ENCODE measurements at places on chromosomes 3 and 15. TPM values are rescaled to one million over a fixed set of nuclear protein-coding genes. Genes with fewer than 3 reads are reported as not detected.

DNA sequence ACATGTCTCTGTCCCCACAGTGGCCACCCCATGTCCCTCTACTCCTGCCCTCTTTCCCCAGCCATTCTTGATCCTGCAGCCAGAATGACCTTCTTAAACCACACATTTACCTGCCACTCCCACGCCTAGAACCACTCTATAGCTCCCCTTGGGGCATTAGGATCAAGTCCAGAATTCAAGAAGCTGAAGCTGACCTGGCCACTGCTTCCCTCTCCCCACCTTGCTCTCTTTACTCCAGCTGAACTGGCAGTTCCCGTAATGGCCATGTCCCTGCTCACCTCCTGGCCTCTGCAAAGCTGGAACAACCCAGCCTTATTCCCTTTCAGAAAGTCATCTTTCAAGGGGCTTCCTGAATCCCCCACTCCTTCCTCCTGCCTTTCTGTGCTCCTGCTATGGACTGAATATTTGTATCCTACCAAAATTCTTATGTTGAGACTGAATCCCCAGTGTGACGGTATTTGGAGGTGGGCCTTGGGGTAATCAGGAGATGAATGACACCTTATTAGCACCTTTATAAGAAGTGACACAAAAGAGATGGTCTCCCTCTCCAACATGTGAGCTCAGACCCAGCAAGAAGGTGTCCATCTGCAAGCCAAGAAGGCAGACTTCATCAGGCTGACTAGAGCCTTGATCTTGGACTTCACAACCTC is 3.8 kb downstream of the CSRNP1 start:
- no peak for DNase-seq

DNA sequence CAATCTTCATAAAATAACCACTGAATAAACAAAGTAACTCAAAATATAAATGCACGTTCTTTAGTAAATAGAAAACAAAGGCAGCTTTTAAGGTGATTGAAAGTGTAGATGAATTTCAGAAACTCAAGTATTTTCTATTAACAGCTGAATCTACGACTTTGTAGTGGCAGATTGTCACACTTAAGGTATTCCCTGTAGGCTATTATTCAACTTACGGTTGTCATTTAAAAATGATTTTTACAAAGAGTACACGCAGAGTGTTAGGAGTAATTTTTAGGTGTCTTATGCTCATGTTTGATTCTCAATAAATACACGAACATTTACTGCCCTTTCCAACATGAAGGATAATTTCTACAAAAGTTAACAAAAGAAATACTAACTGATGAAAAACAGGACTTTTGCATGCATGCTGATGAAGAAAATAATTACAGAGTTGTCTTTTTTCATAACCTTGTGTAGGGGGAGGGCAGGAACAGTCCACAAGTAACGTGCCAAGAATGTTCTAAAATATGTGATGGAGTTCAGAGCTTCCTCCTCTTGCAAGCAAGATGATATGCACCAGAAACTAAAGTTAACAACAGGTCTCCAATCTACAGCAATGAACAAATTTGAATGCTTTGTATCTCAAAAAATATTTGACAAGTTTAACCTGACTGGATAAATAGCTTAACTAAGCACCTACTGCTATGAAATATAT is 16.7 kb downstream of the DCBLD2 start:
- no peak for DNase-seq

DNA sequence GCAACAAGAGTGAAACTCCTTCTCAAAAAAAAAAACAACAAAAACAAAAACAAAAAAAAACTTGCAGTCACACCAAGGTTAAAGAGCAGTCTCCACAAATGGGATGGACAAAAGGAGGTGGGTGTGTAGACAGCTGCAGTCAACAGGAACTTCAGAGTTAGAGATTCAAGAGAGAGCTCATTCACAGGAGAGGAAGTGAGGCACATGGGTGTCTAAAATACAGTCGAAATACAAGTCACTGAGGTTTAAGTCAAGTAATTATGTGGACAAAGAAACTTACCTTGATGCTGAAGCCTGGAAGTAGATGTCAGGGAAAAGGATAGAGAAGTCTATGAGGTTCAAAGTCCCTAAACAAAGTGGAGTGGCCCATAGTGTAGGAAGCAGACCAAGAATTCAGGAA is 14.8 kb downstream of the MRPS11 start:
- no peak for DNase-seq

GRCh38 chr3:29339016-29339833 is 58.4 kb downstream of the RBMS3 start:
- no peak for DNase-seq

- peak; percentile 77 for DNase-seq
These were observed at the start of gene SH3GL3 for GRCh38 chr15:83446904-83447709. Gene SH3GL3, plus strand, starts transcription at chr15:83447341. Its CDS starts 193 bp downstream, at chr15:83447534.

GRCh38 chr3:15010664-15011063 is 54.5 kb downstream of the MRPS25 start:
- DNase-seq = no peak

The ZBED2 gene
- total RNA-seq = not detected

DNA sequence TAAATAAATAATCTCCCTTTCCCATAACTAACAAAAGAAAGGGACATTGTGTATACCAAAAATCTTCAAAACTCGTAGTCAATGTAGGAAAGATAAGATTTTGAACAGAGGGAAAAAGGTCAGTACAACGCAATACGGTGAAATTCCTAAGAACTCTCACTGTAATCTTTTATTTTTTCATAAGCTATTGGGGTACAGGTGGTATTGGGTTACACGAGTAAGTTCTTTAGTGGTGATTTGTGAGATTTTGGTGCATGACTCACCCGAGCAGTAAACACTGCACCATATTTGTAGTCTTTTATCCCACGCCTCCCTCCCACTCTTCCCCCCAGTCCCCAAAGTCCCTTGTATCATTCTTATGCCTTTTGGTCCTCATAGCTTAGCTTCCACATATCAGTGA is 718.0 kb downstream of the TBL1XR1 start:
- no peak for DNase-seq

DNA sequence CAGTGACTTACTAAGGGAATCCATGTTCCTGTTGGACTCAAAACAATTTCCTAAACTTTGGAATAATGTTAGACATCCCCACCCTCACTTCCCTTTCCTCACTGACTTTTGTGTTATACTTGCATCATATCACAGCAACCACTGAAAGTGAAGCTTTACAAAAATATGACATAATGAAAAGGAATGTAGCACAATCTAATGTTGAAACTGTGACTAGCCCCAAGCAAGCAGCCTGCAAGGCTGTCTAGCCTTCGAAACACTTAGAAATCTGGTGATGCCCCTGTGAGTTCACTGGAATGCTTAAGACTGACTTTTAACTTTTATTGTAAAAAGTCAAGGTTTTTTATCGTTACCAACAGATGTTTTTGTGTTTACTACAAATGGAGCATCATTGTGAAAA is 203.7 kb upstream of the ZNF385D start:
- no peak for DNase-seq

- DNase-seq = no peak
These were observed 55.8 kb downstream of the PRKCI start for GRCh38 chr3:170277833-170278580.

- no peak for DNase-seq
These were observed 7.3 kb downstream of the FYCO1 start for GRCh38 chr3:45988362-45988761.

The ARGFX gene
- not detected for total RNA-seq

DNA sequence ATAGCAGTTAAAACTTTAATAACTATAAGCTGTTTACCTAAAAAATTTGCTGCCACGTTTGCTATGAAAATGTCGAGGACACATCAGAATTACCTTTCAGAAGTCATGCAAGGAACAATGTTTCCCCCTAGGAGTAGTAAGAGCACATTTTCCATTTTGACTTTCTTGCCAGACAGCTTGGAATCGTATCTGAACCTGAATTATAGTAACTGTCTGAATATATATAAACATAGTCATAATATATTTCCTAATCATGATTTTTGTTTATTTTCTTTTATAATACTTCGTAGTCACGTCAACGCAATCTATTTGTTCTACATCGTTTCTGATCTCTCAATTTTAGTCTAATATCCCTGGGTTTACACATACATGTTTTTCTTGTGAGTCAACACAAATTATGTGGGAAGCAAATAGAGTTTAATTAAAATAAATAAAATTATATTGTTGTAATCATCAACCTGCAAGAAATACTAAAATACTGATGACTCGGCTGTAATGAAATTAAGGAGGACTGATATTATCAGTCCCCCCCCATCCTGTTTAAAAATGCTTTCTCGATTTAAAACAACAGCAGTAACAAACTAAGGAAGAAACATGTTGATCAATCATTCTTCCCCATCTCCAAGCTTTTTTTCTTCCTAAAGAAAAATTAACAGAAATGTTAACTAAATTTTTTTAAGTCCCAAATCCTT is 78.4 kb downstream of the MME start:
- no peak for DNase-seq

DNA sequence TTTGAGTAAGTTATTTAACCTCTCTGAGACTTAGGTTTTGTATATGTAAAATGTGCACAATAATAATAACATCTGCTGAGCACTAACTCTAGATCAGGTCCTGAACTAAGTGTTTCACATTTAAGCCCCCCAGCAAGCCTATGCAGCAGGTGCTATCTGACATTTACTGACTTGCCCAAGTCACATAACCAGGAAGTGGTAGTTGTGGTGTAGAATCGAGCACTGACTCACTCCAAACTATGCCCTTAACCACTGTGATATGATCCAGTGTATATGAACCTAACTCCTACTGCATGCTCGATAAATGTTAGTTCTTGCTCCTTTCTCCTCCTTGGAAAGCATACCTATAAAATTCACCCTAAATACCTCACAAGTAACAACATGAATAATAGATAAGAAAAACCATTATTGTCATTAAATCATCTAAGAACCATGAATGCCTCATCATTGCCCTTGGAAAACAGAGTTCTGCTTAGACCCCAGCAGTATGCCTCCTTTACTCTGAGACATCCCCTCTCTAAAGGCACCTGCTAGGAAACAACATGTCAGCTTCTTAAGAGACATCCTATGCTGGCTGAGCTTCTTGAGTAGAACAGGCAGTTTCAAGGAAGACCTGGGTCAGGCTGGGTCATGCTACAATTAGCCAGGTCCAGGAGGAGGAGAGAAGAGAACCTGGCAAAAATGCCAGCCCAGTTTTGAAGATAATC is 3.0 kb upstream of the SHC4 start:
- DNase-seq = no peak

- DNase-seq = no peak
These were observed 233.7 kb downstream of the SHQ1 start for GRCh38 chr3:72614394-72615074.

GRCh38 chr3:15892311-15893227 is 94.8 kb upstream of the ANKRD28 start:
- no peak for DNase-seq

DNA sequence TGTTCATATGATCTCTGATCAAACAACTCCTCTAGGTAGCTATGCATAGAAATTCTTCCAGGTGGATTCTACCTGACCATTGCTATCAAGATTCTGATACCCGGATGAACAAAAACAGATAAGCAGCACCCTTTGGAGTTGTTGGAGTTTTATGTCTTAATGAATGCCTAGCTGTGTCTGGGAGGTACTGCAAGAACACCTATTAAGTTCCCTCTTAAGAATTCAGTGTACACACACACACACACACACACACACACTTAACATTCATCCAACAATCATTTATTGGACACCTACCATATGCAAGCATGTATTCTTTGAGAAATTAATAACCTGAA is 58.1 kb upstream of the FNDC3B start:
- DNase-seq = no peak

GRCh38 chr15:77909182-77909940 is 168.2 kb downstream of the TBC1D2B start:
- no peak for DNase-seq

DNA sequence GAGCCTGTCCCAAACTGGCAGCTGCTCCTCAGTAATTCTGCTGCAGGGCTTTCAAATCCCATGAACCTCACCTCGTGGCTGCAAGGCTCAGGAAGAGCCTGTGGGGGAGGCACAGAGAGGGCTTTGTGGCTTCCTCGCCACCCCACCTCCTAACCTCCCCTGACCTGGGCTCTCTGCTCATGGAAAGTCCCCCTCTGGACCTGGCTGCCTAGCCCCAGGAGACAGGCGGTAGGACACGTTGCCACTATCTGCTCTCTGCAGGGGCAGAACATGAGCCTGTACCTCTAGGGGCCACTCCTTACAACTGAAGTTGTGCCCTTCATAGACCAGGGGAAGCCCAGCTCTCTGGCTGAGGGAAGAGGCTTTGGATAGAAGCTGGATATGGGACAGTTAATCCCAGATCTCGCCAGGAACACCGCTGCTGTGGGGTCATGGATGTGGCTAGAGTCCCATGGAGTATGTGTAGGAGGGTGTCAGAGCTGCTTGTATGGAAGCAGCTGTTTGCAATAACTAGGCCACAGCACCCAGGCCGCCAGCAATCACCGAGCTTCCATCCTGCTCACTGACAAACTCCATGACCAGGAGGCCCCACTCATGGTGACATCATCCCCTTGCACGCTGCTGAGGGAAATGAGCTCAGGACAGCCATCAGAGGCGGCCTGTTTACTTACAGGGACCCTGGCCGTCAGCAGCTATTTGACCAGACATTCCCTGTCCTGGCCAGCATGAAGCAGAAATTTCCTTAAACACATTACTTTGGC is 34.0 kb upstream of the CILP start:
- DNase-seq = peak; percentile 80

- DNase-seq = peak; percentile 92
These were observed 76.0 kb upstream of the HACD2 start for GRCh38 chr3:123660900-123661299.

Data from heart right ventricle (tissue), 16 donors.